ENCODE measurements at places on chromosomes 5 and 9.

GRCh38 chr5:159915904-159916840 lies at the start of gene ADRA1B:
Gene ADRA1B (plus strand): TSS chr5:159916482. CDS start chr5:159916906, 424 bp downstream.
- peak; percentile 17 for DNase-seq

DNA sequence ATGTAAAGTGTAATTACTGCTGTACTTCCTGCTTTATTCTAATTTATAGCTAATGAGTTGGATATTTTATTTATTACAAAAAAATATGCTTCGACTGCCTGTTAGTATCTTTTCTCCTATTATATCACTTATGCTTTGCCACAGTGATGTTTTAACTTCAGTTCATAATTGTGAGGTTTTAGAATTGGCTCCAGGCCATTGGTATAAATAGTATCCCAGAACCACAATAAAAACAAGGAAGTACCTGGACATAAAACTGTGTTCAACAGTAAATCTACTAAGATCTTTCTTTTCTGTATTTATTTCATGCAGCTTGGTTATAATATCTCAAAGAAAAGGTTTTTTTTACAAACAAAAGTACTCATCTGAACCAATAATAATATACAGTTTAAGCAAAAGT lies 354.3 kb upstream of the CDH9 start:
- DNase-seq = no peak

- no peak for DNase-seq
Measured at GRCh38 chr5:168529374-168530234, 499 bp downstream of the FBLL1 start.

DNA sequence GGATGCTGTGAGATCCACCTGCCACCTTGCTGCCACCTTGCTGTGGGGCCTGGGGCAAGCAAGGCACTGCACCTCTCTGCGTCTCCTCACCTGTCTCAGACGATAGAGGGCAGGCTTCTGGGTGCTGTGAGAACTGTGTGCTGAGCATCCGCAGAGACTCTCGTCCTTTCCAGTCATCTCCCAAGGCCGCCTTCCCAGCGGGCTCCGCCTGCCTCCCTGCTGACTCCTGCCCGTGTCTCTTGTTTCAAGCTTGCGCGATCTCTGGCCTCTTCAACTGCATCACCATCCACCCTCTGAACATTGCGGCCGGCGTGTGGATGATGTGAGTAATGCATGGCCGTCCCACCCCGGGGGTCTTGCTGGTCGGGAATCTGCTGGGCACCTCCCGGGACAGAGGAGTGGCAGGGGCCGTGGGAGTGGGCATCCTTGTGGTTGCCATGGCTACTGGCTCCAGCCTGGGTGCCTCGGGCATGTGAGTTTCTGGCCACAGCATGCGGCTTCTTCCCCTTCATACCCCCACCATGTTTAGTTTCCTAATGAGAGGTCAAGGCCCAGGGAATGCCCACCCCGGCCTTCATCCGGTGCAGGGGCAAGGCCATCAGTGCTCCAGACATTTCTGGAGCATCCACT lies 3.6 kb downstream of the CACFD1 start:
- DNase-seq = no peak

DNA sequence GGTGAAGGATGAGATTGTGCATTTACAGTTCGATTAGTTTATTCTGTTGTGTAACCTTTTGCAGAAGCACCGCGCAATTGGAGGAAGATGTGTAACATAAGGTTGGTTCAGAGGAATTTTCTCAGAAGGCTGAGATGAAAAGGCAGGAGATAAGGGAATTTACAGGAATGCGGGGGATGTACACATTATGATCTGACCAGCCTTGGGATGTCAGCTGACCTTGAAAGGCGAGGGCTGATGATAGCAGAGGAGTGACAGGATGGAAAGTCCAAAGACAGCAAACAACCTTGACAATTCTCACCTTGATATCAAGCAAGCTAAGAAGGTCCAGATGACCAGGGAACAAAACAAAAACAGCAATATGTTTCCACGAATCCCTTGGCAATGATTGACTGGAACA lies 88.8 kb downstream of the OTULIN start:
- no peak for DNase-seq

DNA sequence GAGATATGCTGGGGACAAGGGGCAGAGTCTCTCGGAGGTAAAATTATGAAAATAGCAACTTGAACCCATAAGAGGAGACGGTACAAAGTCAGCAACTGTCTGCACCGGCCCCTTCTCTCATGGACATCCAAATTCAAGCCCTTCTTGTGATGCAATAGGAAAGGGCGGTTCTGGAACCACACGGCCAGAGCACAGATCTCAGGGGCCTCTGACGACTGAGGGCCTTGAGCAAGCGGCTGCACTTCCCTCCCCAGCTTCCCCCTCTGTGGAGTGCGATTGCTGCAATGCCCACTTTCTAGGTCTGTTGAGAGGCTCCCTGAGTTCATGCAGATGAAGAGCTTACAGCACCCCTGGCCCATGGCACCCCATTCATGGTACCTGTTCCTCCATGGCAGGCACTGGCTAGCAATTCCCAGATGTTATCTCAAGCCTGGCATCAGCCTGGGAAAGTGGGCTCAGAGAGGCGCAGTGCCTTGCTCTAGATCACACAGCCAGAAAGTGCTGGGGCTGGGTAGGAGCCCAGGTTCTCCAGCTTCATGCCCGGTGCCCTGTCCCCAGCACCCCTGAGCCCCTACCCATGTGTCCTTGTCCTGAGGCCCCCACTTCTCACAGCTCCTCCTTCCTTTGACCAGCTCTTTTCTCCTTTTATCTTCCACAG lies 17.7 kb upstream of the CPLX2 start:
- DNase-seq = no peak

DNA sequence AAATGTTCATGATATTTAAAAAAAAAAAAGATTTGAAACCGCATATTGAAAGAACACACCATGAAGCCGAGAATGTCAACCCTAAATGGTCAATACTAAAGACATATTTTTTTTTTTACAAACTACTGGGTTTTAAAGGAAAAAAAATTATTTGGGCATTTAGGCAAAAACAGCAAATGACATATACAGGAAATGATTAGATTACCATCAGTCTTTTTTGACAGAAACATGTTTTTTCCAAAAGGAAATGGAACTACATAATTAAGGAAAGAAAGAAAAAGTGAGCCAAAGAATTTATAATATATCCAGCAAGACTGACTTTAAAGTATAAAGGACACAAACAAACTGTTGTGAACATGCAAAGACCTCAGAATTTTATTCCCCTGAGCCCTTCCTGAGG lies 56.7 kb downstream of the RALGPS1 start:
- DNase-seq = no peak

DNA sequence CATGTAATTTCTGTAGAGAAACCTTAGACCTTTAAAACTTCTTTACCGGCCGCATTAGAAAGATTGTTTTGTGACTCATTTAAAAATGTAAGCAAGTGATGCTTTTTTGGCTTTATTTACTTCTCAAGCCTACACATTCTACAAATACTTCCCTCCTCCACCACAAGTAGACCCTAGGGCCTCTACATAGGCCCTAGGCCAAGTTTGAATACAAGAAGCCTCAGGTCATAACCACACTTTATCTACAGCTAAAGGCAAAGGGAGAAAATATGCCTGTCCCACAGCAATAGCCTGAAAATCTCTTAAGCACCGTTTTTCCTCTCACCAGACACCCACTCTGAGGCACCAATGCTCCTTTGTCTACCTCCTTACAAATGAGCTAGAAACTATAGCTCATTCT lies 53.9 kb downstream of the CSNK1A1 start:
- DNase-seq = no peak

Measured in central memory CD4-positive, alpha-beta T cell (primary cell).